ENCODE measurements at places on chromosomes 11 and 22. TPM values are rescaled to one million over a fixed set of nuclear protein-coding genes. Genes with fewer than 3 reads are reported as not detected.

- no peak for DNase-seq
These were observed 28.5 kb downstream of the ZNF280B start for GRCh38 chr22:22479999-22480532.

- DNase-seq, result no peak
These were observed 82.9 kb upstream of the AKIP1 start for GRCh38 chr11:8828046-8828445.

- no peak for DNase-seq
These were observed 108.2 kb downstream of the WNT7B start for GRCh38 chr22:45868571-45869339.

- DNase-seq, result no peak
These were observed 554.7 kb downstream of the SOX6 start for GRCh38 chr11:15801616-15802015.

DNA sequence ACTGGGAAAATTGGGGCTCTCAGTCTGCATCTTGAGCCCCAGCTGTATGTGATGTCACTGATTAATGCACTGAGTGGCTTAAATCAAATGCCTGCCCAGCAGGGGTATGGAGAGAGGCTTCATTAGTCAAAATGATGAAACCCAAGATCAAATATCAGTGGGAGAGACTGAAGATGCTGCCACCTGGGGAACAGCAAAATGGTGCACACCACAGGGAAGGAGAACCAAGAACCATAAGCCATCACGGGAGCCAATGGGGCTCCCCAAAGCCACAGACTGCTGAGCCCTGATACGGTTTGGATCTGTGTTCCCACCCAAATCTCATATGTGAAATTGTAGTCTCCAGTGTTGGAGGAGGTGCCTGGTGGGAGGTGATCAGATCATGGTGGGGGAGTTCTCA, 85.6 kb downstream of the CTTN start:
- no peak for DNase-seq

DNA sequence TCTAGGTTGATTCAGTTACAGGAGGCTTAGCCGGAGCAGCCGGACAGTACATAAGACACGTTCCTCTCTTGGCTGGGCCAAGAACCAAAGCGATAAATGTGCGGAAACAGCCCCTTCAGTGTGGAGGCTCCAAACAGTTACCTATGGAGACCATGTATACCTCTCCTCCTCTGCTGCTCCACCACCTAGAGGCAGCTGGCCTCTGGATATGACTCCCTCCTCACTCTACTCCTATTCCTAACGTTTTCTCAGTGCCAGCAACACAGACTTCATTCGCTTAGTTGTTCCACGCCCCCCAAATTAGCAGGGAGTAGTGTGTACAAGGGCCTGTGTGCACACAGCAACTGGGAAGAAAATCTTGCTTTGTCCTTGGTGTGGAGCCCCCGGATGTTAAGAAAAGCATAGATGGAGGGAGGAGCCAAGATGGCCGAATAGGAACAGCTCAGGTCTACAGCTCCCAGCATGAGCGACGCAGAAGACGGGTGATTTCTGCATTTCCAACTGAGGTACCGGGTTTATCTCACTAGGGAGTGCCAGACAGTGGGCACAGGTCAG, 362.3 kb upstream of the KIRREL3 start:
- DNase-seq, result no peak

GRCh38 chr11:8796941-8797340, 114.0 kb upstream of the AKIP1 start:
- DNase-seq, result peak; percentile 54

- DNase-seq, result no peak
These were observed 261.6 kb upstream of the SORL1-AS1 start for GRCh38 chr11:121714351-121714750.

GRCh38 chr22:21855676-21856075, 11.8 kb downstream of the MAPK1 start:
- no peak for DNase-seq

- DNase-seq, result no peak
These were observed 108.1 kb downstream of the KIAA1671 start for GRCh38 chr22:25060522-25061071.

DNA sequence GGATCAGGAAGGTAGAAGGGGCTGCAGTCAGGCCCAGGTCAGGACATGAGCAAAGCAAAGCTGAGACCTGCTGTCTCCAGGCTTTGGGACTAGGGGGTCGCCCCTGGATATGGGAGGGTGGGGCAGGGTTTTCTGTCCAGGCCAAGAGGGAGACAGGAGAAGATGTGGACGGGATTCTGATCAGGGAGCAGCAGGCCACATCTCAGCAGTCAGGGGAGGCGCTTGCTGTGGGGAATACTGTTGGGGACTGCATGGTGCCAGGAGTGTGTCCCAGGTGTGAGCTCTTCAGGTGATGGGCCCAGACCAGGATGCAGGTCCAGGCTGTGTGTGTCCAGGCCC, 29.3 kb downstream of the IGLL5 start:
- DNase-seq, result no peak

DNA sequence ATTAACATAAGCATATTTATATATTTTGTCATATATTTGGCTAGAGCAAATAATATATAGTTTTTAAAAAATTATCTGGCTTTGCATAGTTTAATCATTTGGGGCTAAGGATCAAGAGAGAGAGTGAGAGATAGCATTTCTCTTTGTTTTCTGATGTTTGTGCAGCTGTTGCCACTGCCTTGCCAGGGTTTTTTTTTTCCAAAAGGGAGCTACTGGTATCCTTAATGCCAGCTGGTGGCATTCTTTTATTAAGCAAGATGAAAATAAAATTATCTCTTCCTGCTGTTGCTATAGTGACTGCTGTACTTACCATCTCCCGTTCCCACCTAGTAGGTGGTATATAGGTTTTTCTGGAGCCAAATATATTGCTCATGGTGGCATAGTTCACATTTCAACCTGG, 793.3 kb upstream of the ARHGAP42 start:
- no peak for DNase-seq

- peak; percentile 41 for DNase-seq
These were observed 15.3 kb downstream of the BLID start for GRCh38 chr11:122100756-122101080.

GRCh38 chr22:44094751-44095302, 70.7 kb downstream of the PARVB start:
- DNase-seq, result no peak

The OR52R1 gene
- total RNA-seq, result not detected

The IGLL1 gene
- total RNA-seq, result 0.28 TPM

The DRD4 gene
- not detected for total RNA-seq

The OR8D4 gene
- total RNA-seq, result not detected

The DGCR8 gene
- total RNA-seq, result 34.7 TPM

The GAB4 gene
- total RNA-seq, result not detected

The MUC2 gene
- 0.03 TPM for total RNA-seq

The VSTM5 gene
- 0.37 TPM for total RNA-seq

The HIC2 gene
- 6.1 TPM for total RNA-seq

The PLEKHA7 gene
- 31.8 TPM for total RNA-seq

The PANX2 gene
- total RNA-seq, result 3.9 TPM

Data from lung (tissue), 17 donors.